ENCODE measurements at places on chromosomes 6 and 20. TPM values are rescaled to one million over a fixed set of nuclear protein-coding genes. Genes with fewer than 3 reads are reported as not detected.

Gene ASIP
- not detected for total RNA-seq

Gene TREML2
- total RNA-seq, result not detected

Gene SHLD1
- 7.9 TPM for total RNA-seq

Gene LGSN
- 3.5 TPM for total RNA-seq

Gene OGFRL1
- 6.1 TPM for total RNA-seq

Gene SFTA2
- not detected for total RNA-seq

Gene FOXQ1
- total RNA-seq, result 3.7 TPM

Gene ZBTB2
- 15.9 TPM for total RNA-seq

Gene CCR6
- not detected for total RNA-seq

Gene ZNF217
- 22.6 TPM for total RNA-seq

Gene SLC17A5
- total RNA-seq, result 8.7 TPM

Gene AAR2
- 44.0 TPM for total RNA-seq

Gene RBBP8NL
- total RNA-seq, result not detected

Gene GMPR
- total RNA-seq, result 0.30 TPM

Gene SYTL3
- 0.98 TPM for total RNA-seq

Gene MATN4
- total RNA-seq, result 0.08 TPM

Gene COL9A3
- 0.58 TPM for total RNA-seq

Gene PDYN
- not detected for total RNA-seq

Gene PPDPF
- 290 TPM for total RNA-seq

Gene RFX6
- not detected for total RNA-seq

Gene LY6G5C
- 0.51 TPM for total RNA-seq

Gene GLP1R
- not detected for total RNA-seq

Gene MAP7
- total RNA-seq, result 33.6 TPM

Gene EPPIN
- not detected for total RNA-seq

Gene MUC21
- not detected for total RNA-seq

Gene FRS3
- 2.0 TPM for total RNA-seq

Gene HCRTR2
- total RNA-seq, result not detected

Gene HLA-B
- total RNA-seq, result 27.0 TPM

Gene SLC26A8
- not detected for total RNA-seq

Gene MUC22
- 0.05 TPM for total RNA-seq

Gene CALHM4
- not detected for total RNA-seq

Gene NMBR
- total RNA-seq, result not detected

Gene PRSS35
- not detected for total RNA-seq

Gene HLA-DPA1
- total RNA-seq, result not detected

Gene MTG2
- 29.0 TPM for total RNA-seq

Gene PLCB4
- total RNA-seq, result 15.2 TPM

Gene GSTA3
- not detected for total RNA-seq

Gene KCNG1
- 30.8 TPM for total RNA-seq

Gene LTB
- 0.33 TPM for total RNA-seq

Gene GPX5
- not detected for total RNA-seq

Gene WFDC10B
- not detected for total RNA-seq

Gene PRPH2
- not detected for total RNA-seq

Gene PGC
- not detected for total RNA-seq

Gene DDO
- not detected for total RNA-seq

Gene PBOV1
- total RNA-seq, result not detected

Gene XKR7
- total RNA-seq, result not detected

Gene SYCP2
- 0.92 TPM for total RNA-seq

Gene RSPO4
- not detected for total RNA-seq

Gene DPPA5
- total RNA-seq, result not detected

Gene TMEM217
- total RNA-seq, result 0.99 TPM

Gene RAET1L
- 0.25 TPM for total RNA-seq

Gene GNAS-AS1
- not detected for total RNA-seq
